Head of caudate nucleus (tissue), 42 donors: ENCODE measurements at places on chromosomes 6 and 20.

DNA sequence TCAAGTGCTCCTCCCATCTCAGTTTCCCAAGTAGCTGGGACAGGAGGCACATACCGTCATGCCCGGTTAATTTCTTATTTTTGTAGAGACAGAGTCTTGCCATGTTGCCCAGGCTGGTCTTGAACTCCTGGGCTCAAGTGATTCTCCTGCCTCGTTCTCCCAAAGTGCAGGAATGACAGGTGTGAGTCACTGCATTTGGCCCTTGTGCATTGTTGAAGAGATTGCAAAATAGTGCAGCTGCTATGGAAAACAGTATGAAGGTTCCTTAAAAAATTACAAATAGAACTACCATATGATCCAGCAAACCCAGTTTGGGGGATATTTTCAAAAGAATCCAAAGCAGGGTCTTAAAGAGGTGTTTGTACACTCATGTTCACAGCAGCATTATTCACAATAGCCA, 69.1 kb downstream of the GJA10 start:
- no peak for DNase-seq

- no peak for DNase-seq
Measured at GRCh38 chr6:106422534-106422933, 62.0 kb downstream of the CRYBG1 start.

- no peak for DNase-seq
Measured at GRCh38 chr6:67802771-67803170, 832.3 kb upstream of the ADGRB3 start.

DNA sequence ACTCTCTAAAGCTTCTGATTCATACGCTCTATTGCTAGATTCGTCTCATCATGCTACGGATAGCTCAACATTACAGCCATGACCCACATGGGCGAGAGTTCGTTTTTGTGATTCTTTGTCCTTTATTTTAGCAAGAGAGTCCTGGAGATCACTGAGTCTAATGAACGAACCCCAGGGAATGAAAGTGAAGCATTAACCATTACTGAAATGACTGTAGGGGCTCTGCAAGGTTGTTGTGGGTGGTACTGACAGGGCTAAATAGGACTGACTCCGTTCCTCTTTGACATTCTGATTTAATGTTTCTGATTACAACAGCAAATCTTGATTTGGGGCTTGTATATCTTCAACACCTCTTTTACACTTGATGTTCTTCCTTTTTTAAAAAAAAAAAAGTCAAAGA, 13.7 kb upstream of the RTF2 start:
- no peak for DNase-seq

GRCh38 chr6:63740709-63741108, 105.1 kb downstream of the PHF3 start:
- no peak for DNase-seq

DNA sequence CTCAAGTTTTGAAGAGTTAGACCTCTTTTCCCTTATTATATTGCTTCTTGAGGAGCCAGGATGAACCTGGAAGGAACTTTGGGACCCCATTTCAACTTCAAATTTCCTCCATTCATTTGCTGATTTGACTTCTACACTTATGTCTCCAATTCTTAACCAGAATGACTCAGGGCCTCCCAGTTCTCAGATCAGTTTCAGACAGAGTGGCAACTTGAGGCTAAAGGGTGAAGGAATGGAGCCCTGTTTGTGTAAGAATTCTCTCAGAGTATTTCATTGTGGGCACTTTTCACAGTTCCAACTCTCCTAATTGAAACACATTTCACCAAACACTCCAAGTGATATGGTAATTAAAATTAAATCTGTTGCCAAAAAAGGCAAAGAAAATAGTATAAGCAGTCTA, 109.0 kb upstream of the FLRT3 start:
- DNase-seq = no peak

DNA sequence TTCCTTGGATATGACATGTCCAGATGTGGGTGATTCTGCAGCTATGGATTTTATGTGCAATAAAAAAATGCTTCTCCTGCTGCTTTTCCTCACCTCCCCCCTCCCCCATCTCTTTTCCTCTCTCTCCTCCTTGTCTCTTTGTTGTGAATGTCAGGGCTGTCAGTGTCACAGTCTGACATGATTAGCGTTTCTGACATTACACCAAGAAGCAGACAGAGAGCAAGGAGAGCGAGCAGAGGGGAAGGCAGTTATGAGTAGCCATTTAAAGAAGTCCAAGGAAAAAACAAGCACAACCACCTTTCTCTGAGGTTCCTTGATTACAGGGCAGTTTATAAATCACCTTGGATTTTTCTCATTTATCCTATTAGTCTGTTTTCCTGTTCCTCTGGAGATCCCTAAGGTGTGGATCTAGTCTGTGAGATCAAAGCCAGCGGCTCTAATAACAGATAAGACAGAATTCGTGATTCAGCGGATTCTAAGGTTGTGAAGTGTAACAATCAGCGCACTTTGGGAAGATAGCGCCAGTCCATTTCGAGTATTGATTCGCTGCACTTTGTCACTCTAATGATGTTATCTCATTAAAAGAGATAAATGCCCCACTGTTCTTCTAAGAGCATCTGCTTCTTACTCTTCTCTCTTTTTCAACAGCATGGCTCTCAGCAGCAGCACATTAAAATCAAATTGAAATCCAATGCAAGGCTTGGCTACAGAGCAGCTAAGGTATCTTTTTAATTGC, 101.4 kb downstream of the BACH2 start:
- DNase-seq = no peak

- DNase-seq = no peak
Measured at GRCh38 chr20:58795181-58795922, 55.4 kb downstream of the GNAS-AS1 start.

DNA sequence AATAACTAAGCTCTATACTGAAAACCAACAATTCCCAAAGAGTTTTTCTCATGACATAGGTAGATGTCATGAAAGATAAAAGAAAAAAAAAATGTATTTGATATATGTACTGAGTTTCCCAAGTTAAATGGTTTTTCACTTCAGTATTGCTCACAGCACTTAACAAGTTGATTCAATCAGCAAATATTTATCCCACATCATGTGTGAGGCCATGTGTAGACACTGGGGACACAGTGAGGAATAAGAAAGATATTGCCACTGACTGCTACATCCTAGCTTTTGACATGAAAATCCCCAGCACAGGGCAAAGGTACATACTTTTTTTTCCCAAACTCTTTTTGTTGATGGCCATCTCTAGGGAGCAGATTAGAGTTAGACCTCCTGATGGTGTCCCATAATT, 25.3 kb downstream of the SPTLC3 start:
- no peak for DNase-seq

DNA sequence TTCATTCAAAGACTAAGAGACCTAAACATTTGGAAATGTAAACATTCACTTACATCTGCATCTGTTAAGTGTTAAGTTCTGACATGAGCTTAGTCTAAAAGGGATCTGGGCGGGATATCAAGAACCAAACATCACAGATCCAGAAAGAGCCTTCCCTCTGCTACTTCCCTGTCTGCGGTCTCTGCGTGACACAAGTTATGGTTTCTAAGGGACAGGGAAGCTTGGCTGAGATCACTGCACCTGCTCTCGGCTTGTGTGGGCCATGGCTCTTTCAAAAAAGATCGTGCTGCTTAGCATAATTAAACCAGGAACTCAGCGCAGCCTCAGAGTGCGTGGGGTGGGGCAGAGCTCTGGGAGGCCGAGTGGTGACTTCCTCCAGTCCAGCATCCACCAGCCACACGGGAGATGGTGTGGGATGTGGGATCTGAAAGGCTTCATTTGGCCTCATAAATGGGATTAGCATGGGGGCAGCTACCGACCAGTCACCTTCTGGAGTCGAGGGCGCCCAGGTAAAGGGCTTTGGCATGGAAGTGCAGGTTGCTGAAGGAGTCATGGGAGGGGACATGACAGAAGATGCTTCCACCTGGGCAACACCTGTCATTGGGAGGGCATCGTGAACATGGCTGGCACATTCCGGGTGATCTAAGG, 16.7 kb upstream of the RAMACL start:
- DNase-seq = no peak

DNA sequence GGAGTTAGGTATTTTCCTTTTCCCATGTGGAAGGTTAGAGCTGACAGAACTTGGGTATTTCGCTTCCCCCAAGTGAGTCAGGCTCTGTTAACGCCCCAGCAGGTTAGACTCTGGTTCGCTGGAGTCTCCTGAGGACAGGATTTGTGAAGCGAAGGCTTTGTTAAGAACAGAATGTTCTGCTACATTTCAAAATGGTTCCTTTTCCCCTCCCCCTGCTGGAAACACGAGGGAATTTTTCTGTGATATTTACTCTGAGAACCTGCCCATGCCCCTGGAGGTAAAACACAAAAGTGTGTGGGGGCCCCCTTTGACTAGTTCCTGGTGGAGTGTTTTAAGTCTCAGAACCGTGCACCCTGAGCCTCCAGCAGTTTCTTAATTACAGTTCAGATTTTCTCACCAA, 731.4 kb upstream of the CITED2 start:
- DNase-seq = no peak

- DNase-seq = no peak
Measured at GRCh38 chr6:90387383-90387775, 90.7 kb upstream of the BACH2 start.

DNA sequence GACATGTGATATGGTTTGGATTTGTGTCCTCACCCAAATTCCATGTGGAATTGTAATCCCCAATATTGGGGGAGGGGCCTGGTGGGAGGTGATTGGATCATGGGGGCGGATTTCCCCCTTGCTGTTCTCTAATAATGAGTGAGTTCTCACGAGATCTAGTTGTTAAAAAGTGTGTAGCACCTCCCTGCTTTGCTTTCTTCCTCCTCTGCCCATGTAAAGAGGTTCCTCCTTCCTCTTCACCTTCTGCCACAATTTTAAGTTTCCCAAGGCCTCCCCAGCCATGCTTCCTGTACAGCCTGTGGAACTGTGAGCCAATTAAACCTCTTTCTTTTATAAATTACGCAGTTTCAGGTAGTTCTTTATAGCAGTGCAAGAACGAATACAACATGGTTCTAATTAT, 2.1 kb upstream of the ZNF451 start:
- DNase-seq = no peak
